ENCODE measurements at places on chromosomes 6 and 20.

DNA sequence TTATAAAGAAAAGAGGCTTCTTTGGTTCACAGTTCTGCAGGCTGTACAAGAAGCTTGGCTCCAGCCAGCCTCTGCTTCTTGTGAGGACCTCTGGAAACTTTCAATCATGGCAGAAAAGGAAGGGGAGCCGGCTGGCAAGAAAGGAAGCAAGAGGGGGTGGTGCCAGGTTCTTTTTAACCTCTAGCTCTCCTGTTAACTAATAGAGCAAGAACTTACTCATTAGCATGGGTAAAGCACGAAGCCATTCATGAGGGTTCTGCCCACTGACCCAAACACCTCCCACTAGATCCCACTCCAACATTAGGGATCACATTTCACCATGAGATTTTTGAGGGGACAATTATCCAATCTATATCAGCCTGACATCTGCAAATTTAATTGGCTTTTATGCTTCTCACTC is 347.1 kb downstream of the GRIK2 start:
- DNase-seq = no peak

DNA sequence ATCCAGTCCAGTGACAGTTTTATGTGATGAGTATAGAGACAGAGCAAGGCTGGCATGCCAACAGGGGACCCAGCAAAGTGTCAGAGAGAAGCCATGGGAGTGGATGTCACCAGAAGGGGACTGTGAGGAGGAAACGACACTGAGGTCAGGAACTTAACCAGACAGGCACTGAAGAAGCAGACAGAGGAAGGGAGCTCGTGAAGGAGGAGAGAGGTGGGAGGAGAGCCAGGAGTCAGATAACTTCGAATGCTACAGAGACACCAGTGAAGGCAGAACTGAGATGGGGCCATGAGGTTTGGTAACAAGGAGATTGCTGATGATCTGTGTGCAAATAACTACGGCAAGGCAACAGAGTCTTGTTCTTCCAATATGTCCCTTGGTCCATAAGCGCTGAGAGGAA is 211.1 kb upstream of the FOXA2 start:
- no peak for DNase-seq

GRCh38 chr6:26367114-26367513 is 2.1 kb downstream of the BTN3A2 start:
- no peak for DNase-seq

DNA sequence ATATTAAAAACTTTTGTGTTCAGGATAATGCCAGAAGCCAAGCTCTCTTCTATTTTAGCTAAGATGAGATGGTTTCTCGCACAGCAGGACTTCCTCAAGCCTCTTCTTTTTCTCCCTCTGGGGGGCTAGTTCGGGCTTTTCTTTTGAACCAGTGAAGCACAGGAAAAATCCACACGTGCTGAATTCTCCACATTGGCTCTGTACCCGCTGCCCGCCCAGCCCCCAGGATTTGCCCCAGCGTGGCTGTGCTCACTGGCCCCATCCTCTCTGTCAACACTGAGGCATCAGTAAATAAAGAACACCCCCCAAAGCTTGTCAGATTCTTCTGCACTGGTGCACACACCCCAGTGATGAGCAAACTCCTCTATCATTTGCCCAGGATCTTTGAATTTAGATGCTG is 232.8 kb downstream of the ZNF217 start:
- DNase-seq = no peak

DNA sequence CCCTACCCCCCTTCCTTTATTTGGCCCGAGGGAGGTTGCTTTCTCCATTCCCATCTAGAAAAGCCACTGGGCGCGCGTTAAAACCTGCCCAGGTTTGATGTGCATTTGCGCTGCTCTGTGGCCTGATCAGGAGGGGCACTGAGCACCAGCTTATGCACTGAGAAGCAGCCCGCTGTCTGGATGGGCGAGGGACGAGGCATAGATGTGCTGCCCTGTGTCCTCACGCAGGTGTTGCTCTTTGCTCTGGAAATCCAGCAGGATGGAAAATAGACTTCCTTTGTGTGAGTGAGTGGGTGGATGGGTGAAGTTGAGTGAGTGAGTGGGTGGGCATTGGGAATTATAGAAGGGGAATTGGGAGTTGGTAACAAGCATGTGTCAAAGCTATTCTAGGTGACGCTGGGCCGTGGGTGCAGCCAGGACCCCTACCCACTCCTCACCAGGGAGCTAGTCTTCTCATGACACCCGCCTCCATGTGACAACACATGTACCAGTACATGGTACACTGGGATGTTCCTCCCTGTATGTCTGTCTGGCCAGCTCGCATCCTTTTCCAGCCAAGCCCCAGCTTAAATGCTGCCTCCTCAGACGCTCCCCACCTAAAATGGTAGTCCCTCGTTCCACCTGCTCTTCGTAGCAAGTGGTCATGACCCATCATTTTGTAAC is 162.6 kb downstream of the DTNBP1 start:
- no peak for DNase-seq

DNA sequence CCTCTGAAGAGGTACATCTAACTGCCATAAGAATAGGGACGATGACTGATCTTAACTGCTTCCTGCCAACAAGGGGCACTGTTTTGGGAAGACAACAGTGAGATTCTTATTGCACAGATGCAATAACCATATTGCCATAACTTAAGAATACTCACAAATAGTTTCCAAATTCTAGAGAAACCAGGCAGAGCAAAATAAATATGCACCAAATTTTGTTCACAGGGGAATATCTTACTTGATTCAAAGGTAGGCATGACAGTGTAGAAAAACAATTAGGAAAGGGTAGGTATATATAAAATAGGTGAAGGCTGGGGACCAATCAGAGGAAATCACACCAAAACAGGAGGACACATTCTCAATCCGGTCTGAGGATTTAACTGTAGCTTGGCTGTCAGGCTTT is 49.9 kb upstream of the CST7 start:
- DNase-seq = no peak

DNA sequence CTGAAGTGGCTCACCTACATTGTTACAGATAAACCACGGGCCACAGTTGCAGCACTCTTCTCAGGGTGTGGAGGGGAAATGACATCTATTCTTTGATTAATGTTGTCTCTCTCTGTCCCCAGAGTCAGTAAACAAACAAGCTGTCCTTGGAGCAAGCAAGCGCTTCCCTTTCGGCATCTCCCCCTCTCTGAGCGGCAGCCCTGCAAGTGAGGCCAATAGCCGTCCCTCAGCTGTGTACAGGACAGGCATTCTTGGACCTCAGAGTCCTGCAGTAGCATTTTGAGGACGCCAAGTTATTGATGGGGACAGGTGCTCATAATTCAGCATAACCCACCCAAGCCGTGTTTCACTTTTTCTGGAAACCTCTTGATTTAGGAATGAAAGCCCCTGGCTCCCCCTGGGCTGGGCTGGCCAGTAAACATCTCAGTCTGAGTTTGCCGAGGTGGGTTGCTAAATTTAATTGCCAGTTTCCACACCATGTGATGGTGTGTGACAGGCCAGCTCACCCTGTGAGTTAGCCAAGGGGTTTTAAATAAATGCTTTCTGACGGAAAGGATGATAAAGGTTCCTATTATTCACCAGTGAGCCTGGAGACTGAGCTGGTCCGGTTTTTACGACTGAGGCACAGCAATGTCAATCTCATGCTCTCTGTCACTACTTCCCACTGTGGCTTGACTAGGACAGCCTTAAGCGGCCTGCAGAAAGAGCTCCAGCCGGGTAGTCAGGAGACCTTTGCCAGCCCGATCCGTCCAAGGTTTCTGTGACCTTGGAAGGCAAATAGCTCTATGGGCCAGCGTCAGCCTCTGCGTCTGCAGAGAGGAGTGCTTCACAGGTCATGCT is 214.8 kb upstream of the RREB1 start:
- DNase-seq = no peak

GRCh38 chr20:44187054-44187771 is at the start of gene JPH2:
TSS of gene JPH2 (minus strand) at chr20:44187188. CDS start at chr20:44186705, 483 bp downstream.
- DNase-seq = peak; percentile 62

- no peak for DNase-seq
Measured at GRCh38 chr20:4161401-4162251, 146.3 kb upstream of the RNF24 start.

DNA sequence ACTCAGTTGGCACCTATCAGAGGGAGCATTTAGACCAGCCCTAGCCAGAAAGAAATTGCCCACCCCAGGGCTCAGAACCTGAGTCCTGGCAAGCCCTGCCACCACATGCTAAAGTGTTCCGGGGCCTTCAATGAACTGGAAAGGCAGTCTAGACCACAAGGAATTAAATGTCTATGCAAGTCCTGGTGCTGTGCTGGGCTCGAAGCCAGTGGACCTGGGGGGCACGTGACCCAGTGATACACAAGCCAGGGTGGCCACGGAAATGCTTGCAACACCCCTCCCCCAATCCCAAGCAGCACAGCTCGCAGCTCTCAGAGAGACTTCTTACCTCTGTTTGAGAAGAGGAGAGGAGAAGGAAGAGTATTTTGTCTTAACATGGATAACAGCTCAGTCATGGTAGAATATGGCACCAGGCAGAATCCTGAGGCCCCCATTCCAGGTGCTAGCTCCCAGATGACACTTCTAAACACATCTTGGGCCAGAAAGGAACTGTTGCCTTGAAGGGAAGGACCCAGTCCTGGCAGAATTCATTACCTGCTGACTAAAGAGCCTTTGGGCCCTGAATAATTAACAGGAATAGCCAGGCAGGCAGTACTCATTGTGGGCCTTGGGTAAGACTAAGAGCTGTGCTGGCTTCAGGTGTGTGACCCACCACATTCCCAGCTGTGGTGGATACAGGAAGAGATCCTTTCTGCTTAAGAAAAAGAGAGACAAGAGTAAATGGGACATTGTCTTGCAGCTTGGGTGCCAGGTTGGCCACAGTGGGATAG is 111.3 kb downstream of the BTBD9 start:
- DNase-seq = no peak

GRCh38 chr6:163708466-163708865 is 293.9 kb downstream of the QKI start:
- no peak for DNase-seq

- no peak for DNase-seq
Measured at GRCh38 chr20:46695892-46696291, 6.6 kb upstream of the TP53RK start.

GRCh38 chr6:30591008-30591407 is 19.8 kb downstream of the ABCF1 start:
- peak; percentile 57 for DNase-seq

- no peak for DNase-seq
Measured at GRCh38 chr20:13468166-13468565, 170.6 kb downstream of the TASP1 start.

- no peak for DNase-seq
Measured at GRCh38 chr6:70059039-70059719, 192.8 kb downstream of the COL19A1 start.

- DNase-seq = no peak
Measured at GRCh38 chr6:133301835-133302234, 60.7 kb downstream of the EYA4 start.

- no peak for DNase-seq
Measured at GRCh38 chr6:73375216-73375615, 5.5 kb upstream of the OOEP start.

DNA sequence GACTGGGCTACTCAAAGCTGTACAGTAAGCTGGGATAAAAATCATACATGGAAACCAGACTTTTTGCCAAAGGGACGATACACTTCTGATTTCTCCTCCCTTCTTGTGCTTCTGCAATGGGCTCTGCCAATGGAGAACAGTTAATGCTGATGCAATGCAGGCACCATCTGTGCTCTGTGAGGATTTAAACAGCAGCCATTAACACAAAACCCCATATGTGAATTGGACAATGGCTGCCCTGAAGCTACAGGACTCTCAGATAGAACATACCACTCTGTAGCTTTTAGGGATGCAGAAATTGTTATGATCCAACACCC is 71.9 kb downstream of the GJA10 start:
- no peak for DNase-seq

GRCh38 chr6:123509112-123509511 is 127.6 kb downstream of the TRDN start:
- DNase-seq = no peak

GRCh38 chr6:4568138-4568537 is 208.1 kb upstream of the CDYL start:
- DNase-seq = no peak

DNA sequence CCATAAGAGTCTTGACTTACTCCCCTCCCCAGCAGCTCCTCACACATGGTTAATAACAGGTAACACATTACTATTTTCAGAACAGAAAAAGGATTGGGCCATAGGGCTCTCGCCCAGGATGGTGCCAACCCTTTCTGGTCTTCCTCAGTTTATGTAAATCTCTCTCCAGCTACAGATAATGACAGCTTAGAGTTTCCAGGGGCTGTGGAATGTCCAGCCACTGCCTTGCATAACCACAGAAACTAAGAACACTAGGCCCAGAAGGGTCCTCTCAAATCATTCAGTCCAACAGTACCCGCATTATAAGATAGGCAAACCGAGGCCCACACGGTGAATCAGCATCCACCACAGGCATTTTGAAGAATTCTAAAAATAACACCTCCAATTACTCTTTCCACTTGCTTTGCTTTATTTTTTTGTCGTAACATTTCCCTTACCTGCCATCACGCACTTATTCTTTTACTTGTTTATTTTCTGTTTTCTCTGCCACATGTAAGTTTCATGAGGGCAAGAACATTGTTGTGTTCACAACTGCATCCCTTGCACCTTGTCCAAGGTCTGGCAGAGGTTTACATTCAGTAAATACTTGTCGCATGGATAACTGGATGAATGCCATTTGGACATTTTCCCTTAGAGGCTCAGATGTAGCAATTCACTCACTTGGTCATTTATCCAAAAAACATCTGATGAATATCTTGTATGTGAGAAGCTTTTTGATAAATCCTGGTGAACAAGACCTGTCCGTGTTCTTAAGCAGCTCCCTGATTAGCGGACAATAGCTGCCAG is 6.4 kb upstream of the SDC4 start:
- no peak for DNase-seq

DNA sequence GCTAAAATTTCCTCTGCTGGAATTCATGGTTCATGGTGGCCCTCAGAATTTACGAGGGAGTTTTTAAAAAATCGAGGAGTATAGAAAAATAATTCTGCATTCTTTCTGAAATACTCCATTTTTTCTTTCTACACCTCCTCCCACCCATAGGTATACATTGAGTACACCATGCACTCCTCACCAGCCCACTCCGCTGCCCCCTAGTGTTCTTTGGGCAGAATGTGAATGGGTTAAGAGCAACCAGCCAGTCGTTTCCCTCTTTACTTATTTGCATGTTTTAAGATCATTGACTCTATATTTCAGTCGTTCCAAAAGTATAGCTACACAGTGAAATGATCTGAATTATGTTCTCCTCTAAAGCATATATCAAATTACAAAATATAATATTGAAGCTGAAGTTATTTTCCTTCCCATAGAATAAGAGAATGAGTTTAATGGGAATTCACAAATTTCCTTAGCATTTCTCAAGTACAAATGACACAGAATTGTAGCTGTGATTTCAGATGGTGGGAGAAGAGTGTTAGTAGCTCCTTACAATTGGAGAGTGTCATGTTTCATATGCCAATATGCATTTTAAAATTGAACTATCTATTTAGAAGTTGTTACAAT is 977.7 kb upstream of the SLC35B3 start:
- DNase-seq = peak; percentile 29

DNA sequence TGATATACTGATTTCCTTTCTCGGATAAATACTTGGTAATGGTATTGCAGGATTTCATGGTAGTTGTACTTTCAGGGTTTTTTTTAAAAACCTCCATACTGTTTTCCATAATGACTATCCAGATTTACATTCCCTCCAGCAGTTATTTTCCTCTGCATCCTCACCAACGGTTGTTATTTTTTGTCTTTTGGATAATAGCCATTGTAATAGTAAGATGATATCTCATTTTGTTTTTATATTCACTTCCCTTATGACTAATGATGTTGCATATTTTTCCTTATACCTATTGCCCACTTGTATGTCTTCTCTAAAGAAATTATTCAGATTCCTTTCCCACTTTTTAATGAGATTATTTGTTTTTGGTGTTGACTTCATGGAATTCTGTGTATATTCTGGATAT is 231.0 kb downstream of the MEI4 start:
- DNase-seq = no peak

- no peak for DNase-seq
Measured at GRCh38 chr6:139164001-139164400, 29.1 kb downstream of the HECA start.

Measured in HCEC 1CT (cell line).